ENCODE measurements at places on chromosomes 7 and 10.

DNA sequence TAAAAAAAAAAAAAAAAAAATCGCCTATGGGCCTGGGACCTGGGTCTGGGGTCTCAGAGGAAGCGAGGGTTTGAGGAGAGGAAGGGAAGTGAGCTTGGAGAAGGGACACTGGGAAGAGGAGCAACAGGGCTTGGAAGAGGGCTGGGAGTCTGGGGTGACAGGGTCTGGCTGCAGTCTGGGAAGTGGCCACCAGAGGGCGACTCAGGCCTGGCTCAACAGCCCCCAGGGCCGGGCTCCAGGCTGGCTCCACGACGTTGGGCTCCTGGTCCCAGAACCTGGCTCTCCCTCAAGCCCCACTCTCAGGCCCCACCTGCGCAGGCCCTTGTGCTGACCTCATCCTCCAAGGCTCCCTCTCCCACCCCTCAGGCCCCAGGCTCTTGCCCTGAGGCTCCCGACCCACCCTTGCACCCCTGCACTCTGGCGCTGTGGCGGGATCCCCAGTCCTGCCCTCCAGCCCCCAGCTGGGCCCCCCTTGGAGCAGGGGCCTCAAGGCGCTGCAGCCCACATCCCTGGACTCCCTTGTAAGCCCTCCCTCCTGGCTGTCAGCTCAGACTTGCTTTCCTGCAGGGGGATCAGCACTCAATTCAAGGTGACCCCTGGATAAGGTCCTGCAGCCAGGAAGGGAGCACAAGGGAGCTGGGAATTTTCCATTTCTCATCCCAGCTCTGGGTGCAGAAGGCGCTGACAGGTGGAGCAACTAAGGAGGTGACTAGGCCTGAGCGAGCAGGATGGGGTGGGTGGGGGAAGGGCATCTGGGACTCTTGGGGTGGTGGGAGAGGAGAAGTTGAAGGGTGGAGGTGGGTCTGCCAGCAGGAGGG lies 5.4 kb upstream of the SPACDR start:
- peak; percentile 80 for DNase-seq

- no peak for DNase-seq
Measured at GRCh38 chr10:73850863-73851461, 23.4 kb downstream of the CAMK2G start.

DNA sequence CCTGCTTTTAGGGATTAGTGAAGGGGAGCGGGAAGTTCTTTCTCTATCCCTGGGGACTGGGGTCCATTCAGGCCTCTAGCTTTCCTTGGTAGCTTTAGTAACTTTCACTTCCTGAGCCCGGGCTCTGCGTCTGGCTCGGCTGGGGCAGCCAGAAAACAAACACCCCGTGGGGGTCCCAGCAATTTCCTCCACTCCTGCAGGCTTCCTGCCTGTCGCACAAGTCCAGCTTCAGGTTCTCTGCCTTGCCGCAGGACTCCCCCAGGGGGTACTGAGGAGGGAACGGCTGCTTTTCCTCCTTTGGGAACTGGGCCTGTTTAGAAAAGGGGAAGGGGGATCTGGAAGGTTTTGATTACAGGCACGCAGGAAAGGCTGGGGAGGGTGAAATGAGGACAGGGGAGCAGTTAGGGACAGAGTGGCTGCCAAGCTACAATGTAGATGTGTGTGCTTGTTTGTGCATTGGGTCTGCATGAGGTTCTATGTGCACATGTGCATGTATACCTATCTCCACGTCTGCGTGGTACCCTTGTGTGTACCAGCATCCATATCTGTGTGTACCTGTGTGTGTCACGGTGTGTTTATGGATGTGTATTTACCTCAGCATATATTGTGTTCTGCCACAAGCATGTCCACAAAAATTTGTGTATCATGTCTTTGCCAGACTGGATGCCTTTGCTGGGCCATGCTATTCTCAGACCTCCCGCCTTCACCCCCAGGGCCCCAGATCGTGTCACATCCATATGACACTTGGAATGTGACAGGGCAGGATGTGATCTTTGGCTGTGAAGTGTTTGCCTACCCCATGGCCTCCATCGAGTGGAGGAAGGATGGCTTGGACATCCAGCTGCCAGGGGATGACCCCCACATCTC lies 2.0 kb downstream of the KAZALD1 start:
- DNase-seq, result no peak

- no peak for DNase-seq
Measured at GRCh38 chr10:55793024-55793423, 568.0 kb downstream of the ZWINT start.

DNA sequence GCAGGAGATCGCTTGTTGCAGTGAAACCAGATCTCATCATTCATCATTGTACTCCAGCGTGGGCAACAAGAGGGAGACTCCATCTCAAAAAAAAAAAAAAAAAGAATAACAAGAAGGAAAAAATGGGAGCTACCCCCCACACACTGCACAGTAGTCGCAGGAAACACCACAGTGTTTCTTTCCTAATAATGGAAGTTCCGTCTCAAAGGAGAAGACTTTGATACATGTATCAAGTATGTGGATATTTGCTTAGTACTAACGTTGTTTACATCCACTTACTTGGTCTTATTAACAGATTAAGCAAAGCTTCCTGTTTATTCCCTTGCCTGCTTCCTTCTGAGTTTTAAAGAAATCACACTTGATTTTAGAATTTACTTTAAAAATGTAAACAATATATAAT lies 22.2 kb downstream of the YAE1 start:
- no peak for DNase-seq

- DNase-seq, result no peak
Measured at GRCh38 chr7:151306860-151307259, 34.8 kb upstream of the NUB1 start.

GRCh38 chr7:84663224-84663623 lies 468.6 kb upstream of the SEMA3A start:
- no peak for DNase-seq

DNA sequence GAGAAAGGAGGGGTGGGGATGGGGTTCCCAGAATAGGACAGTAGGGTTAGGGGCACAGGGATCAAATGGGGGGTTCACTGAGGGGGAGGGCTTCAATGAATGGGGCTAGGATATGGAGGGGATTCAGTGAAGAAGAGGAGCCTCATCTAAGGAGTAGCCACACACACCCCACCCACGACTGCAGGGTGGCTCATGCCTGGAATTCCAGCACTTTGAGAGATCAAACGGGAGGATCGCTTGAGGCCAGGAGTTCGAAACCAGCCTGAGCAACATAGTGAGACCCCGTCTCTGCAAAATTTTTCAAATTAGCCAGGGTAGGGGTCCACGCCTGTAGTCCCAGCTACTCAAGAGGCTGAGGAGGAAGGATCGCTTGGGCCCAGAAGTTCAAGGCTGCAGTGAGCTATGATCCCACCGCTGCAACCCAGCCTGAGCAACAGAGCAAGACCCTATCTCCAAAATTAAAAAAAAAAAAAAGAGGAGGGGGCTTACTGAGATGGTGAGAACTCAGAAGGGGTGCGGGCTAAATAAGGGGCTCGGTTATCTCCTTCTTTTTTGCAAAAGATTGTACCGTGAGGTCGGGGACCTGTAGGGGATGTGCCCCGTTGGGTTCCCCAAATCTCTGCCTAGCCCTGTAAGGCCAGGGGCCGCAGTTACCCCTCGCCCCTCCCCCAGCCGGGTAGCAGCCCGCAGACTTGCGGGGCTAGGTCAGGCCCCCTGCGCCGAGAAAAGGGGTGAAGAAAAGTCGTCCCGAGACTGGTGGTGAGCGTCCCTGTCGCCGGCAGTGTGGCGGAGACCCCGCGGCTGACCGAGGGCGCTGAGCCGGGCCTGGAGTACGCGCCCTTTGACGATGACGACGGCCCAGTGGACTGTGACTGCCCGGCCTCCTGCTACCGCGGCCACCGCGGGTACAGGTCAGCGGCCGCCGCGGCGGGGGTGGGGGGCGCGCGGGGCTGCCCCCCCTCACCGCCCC lies 43.1 kb upstream of the HSPB1 start:
- DNase-seq, result no peak

GRCh38 chr10:32911285-32912016 lies 46.6 kb downstream of the ITGB1 start:
- DNase-seq, result no peak

DNA sequence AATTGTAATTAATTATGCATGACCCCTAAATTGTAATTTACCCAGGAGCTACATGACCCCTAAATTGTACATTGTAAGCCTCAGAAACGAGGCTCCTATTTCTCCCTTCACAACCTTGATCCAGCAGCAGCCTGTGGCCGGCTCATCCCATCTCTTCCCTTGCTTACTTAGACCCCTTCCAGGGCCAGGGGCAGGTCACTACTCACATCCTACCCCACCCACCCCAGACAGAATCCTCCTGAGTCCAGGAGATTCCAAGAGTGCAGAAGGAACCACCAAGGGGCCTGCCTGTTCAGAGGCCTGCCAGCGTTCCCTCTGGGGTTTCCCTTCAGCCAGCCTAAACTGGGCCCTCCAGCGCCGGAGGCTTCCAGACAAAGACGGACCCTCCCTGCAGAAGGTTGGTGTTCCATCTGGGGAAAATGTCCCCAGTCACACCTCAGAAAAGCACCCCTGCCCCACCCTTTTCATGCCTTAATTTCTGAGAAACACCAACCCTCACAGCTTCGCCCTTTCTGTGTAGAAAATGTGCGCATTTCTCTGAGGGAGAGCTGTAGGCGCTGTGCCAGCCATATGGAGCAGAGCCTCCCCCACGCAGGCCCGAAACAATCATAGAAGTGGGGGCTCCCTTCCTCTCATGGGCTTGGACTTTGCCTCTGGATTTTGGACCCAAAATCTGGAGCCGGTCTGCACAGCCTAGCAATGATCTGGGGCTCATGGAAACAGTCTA lies 19.2 kb downstream of the LEP start:
- DNase-seq, result no peak

GRCh38 chr10:49634069-49634660 lies 20.3 kb downstream of the CHAT start:
- DNase-seq, result no peak

DNA sequence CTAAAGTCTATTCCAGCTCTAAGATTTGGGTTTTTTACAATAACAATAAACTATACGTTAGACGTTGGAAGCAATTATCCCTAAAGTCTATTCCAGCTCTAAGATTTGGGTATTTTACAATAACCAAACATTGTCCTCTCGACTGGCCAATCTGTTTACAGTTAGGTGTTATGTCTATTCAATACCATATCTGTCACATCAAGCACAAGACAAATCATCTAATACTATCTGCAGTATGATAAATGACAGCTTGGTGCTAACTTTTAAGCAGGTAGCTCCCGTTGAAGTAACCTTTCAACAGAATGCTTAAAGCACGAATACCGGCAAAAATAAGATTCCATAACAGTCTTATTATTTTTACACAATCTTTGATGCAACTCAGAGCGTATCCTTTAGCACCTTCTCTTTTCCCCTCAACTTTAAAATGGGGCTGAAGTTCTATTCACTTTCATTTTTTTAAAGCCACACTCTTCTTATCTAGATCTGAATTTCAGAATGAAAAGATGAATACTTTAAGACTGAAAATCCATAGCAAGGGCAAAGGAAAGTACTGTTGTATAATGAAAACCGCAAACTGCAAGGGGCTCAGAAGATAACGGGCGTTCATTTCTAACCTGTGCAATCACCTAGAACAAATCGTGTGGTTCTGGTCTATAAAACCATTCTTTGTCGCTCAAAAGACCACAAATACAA lies 925 bp downstream of the H2AZ2 start:
- no peak for DNase-seq

GRCh38 chr7:94276795-94277194 lies 117.9 kb upstream of the COL1A2 start:
- peak; percentile 8 for DNase-seq

- DNase-seq, result peak; percentile 99
Measured at GRCh38 chr7:36303202-36304098, 86.2 kb upstream of the ANLN start.

GRCh38 chr10:31261511-31262311 lies 57.3 kb upstream of the ZEB1 start:
- DNase-seq, result no peak

- no peak for DNase-seq
Measured at GRCh38 chr10:17202506-17202905, 1.0 kb upstream of the TRDMT1 start.

DNA sequence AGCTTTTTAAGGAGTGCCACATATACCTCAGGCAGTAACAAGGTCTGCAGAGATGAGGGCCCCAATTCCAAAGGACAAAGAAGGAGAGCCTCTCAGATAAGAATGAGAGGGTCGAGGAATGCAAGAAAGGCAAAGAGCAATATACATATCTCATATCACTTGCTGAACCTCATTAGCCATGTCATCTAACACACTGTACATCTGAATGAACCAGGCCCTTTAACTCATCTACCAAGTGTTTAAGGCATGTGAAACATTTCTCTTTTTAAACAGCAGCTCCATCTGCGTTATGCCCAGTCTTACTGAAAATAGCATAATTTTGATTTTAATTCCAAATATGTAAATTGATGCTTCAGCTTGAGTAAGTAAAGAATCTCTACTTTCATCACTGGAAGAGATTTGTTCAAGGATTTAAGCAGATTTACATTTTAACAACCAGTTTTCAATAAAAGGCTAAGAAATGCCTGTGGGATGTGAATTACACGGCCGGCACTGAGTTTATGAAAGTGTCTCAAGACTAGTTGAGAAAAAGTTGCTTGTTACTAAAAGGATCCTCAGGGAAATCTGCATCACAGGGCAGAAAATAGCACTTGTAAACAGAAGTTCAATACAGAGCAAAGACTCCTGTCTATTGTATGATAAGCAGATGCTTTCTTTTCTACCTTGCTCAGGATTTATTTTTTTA lies 123.8 kb upstream of the SLC26A5 start:
- no peak for DNase-seq
